ENCODE measurements at places on chromosomes 4 and X.

DNA sequence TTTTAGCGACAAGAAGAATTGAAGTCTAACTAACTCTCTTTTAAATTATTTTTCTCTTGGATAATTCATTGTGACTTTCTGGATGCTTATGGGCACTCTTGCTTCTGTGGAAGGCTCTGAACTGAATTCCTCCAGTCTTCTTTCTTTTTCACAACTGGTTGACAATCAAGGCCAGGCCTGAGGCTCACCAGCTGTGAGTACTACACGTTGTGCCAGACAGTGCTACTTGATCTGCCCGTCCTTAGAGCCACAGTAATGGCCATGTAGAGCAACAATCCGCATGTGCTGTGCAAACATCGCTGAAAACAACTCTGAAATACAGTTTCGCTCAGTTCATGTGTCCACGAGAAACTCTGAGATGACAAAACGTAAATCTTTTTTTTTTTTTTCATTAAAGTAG, 1336.3 kb upstream of the AGA start:
- no peak for DNase-seq

- no peak for DNase-seq
Measured at GRCh38 chrX:71052721-71053120, 15.4 kb downstream of the SNX12 start.

- DNase-seq, result no peak
Measured at GRCh38 chr4:41256131-41256739, 493 bp upstream of the UCHL1 start.

- no peak for DNase-seq
Measured at GRCh38 chr4:110292994-110293744, 94.8 kb upstream of the ELOVL6 start.

DNA sequence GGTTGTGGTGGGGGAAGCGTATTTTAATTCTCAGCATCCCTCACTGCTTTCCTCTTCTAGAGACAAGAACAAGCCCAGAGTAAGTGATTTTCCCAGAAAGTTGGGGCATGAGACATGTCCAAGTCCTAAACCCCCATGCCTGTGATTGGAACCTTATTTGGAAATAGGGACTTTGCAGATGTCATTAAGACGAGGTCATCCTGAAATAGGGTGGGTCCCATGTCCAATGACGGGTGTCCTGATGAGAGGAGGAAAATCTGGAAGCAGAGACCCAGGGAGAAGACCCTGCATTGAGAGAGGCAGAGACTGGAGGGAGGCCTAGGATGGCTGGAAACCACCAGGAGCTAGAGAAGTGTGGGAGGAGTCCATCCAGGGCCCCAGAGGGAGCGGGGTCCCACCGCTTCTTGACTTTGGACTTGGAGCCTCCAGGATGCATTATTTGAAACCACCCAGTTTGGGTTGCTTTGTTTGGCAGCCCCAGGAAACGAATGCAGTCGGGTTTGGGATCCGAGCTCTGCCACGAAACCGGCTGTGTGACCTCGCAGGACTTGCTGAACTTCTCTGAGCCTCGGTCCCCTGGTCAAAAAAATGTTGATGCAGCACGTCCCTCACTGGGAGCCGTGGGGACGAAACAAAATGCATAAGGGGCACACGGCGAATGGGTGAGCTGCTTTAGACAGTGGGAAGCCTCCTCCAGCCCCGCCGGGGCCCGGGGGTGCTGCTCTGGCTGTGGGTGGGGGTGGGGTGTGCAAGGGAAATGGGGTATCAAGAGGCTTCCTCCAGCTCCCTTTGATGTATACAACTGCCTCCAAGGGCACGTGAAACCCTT, 113.9 kb downstream of the CPZ start:
- no peak for DNase-seq

GRCh38 chrX:77628294-77629025, 157.6 kb downstream of the ATRX start:
- no peak for DNase-seq

GRCh38 chrX:74523870-74524735, 90.3 kb downstream of the RLIM start:
- no peak for DNase-seq

DNA sequence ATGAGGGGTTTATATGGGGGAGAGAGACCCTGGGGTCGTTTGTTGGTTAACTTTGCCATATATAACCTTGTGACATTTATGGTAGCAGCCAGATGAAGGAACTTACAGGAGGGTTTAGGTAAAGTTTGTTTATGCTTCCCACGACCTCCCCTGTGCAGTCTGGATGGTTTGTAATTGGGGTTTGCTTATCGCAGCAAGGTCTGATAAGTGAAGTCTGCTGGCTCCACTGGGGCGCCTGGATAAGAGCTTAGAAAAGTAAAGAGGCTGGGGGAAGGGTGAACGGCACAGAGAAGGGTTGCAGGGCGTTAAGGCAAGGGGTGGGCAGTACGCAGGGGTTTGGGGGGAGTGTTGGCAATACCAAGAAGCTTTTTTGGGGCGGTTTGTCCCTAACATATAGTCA, 98.7 kb downstream of the KDM6A start:
- no peak for DNase-seq

- DNase-seq, result no peak
Measured at GRCh38 chrX:39618178-39618577, 479.6 kb downstream of the BCOR start.

GRCh38 chrX:24837966-24838365, 144.2 kb downstream of the POLA1 start:
- no peak for DNase-seq

GRCh38 chr4:41912546-41912945, 22.7 kb upstream of the TMEM33 start:
- DNase-seq, result no peak

DNA sequence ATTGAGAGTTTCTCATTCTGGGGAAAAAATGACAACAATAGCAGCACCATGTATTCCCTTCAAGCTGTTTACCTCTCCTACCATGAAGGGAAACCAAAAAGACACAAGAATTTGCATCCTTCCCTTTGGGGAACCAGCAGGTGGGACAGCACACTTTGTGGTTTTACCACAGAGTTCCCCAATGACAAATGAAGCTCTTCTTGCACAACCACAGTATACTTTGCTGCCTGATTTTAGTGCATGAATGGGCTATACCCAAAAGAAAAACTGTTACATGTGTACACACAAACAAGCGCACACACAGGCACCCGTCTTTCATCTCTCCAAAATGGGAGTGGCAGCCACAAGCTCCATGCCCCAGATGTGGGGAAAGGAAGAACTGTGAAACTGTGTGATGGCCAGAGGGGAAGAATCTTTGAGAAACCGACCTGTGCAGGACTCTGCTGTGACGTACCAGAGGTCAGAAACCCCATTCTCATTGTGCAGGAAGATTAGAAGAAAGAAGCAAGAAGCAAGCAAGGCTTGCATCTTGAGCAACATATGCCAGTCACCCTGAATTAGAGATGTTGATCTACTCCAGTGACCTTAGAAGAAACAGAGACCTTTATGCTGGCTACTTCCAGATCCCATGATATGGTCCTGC, 2.7 kb upstream of the MAML3 start:
- no peak for DNase-seq

DNA sequence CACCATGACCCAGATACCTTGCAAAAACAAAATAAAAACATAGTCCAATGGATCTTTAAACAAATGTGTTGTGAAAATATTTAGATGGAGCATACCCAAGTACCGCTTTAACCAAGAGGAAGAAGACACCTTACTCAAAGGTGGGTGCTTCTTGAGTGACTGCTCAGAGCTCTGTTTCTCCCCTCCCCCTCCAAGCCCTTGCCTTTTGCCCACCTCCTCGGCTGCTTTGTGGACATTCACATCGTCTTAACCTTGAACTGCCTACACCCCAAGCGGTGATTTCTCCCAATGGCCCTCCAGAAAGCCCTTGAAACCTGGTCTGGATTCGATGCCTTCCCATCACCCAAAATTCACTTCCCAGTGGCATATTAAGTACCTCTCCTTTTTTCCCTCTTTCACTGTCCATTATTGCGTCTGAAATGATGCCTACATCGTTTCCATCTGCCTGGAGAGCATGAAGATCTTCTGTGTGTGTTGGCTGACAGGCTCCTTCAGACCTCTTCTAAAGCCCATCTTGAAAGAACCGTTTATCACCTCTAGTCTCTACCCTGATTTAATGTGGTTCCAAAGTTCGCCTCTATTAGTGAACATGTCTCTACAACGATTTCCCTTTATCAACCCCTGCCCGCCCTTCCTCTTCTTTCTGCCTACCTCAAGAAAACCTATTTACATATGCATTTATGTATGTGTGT, 968 bp downstream of the GPRIN3 start:
- DNase-seq, result no peak
